ENCODE measurements at places on chromosomes 11 and 22.

- DNase-seq: no peak
Observed at GRCh38 chr11:101127197-101127698, 2.4 kb downstream of the PGR start.

GRCh38 chr11:118915396-118915795, 10.3 kb downstream of the BCL9L start:
- DNase-seq: no peak

- DNase-seq: no peak
Observed at GRCh38 chr11:102320679-102321078, 3.4 kb downstream of the BIRC3 start.

DNA sequence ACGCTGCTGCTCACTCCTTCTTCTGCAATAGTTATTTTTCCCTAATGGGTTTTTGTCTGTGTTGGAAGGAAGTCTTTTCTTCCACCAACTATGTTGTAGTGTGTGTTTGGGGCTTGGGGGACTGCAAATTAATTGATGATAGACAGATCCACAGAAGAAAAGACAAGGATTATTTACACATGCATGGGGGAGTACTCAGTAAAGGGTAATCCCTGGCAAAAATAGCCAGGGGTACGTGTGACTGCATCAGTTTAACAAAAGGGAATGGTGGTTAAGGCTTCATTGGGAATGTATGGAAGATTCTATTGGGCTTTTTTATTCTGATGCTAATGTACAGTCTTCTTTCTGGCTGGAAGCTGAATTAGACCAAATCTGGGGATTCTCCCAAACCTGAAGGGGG, 20.2 kb upstream of the FEZ1 start:
- no peak for DNase-seq

DNA sequence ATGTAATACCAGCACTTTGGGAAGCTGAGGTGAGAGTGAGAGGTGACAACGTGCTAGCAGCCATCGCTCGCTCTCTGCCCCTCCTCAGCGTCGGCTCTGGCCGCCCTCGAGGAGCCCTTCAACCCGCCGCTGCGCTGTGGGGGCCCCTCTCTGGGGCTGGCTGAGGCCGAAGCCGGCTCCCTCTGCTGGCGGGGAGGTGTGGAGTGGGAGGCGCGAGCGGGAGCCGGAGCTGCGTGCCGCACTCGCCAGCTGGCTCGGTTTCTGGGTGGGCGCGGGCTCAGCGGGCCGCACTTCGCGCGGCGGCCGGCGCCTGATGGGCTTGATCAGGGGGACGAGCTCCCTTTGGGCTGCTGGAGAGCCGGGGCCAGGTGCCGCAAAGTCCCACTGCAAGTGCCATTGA, 98.9 kb upstream of the UBASH3B start:
- DNase-seq: no peak

DNA sequence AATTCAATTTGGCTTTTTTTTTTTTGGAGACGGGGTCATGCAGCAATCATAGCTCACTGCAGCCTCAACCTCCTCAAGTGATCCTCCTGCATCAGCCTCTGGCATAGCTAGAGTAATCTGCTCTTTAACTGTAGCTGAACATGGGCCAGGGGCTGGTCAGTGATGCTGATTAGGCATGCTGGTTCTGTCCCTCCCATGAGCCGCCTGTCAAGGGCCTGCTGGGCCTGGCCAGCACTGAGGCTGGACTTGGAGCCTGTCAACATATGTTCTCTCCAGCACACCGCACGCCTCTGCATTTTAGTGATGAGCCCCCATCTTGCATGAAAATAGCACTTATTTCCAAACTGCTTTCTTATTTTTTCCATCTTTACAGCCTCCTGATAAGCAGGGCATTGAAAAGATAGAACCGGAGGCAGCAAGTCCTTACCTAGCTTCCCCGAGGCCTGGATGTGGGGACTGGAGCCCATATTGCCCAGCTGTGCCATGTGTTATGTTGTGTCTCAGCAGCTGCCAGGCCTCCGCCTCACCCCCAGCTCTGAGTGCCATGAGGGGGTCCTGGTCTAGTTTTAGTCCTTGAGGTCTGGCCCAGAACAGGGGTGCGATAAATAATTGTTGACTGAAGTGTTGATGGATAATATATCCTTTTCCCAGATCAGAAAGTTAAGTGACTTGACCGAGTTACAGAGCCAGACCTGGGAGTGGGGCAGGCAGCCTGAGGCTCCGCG, 80.0 kb downstream of the CTTN start:
- no peak for DNase-seq
